ENCODE measurements at places on chromosomes 5 and 9.
A peak's percentile ranks its signal among the peaks of the same experiment; 100 is the strongest.

DNA sequence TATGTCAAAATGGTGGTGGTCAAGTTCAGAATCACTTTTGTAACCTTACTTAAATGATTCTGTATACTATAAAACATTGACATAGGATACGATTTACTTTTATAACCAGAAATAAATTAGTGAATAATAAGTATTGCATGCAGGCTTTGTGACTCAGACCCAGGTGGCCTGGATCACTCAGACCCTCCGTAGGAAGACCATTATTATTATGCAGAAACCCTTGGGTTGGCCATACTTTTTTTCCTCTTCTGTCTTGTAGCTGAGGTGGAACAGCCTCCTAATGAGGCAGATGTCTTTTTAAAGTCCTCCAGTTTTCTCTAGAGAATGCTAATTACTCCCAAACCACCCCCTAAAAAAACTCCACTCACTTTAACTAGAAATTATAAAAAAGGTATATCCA is 121.9 kb downstream of the LPAR1 start:
- DNase-seq, result no peak

GRCh38 chr5:29983528-29984155 is 1209.8 kb upstream of the CDH6 start:
- DNase-seq, result no peak

DNA sequence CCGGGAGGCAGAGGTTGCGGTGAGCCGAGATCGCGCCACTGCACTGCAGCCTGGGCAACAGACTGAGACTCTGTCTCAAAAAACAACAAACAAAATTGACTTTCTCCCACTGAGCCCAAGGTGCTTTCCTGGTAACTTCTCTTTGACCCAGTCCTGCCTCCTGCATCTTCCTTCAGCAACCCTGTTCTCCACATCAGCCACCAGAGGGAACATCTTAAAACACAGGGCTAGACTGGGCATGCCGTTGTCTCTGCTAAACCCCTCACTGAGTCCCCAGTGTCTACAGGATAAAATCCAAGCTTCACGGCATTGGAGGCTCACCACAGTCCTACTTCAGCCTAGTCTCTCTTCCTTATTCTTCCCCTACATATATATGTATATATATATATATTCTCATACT is 39.8 kb upstream of the KCNMB1 start:
- DNase-seq, result peak; percentile 16

DNA sequence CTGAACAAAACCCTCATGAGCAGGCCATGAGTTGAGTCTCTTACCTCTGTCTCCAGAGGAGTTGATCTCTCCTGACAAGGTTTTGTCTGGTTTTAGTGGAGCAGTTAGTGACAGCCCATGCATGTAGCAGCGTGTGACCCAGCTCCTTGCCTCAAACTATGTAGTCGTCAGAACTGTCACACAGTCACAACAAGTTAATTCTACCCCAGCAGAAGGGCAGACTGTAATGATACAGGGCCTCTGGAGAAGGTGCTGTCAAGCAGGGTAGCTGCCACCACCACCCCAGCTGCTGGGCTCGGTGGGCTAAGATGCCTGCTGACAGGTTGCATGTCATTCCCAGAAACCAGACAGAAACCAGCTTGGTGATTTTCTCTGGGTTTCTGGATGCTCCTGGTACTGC is 194.5 kb downstream of the PSAT1 start:
- no peak for DNase-seq

DNA sequence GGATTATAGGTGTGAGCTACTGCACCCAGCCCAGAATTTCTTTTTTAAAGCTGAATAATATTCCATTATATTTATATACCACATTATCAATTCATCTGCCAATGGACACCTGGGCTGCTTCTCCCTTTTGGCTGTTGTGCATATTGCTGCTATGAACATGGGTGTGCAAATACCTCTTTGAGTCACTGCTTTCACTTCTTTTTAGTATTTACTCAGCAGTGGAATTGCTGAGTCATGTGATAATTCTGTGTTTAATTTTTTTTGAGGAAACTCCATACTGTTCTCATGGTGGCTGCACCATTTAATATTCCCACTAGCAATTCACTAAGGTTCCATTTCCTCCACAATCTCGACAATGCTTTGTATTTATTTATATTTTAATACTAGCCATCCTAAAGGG is 36.1 kb upstream of the KIF4B start:
- DNase-seq, result no peak

- no peak for DNase-seq
Measured at GRCh38 chr5:16755641-16756040, 138.8 kb upstream of the RETREG1 start.

GRCh38 chr9:123087359-123087888 is 54.0 kb downstream of the GPR21 start:
- DNase-seq, result no peak

- DNase-seq, result no peak
Measured at GRCh38 chr5:91176288-91177016, 206.7 kb downstream of the ARRDC3 start.

- DNase-seq, result no peak
Measured at GRCh38 chr5:97363577-97363976, 180.5 kb upstream of the RIOK2 start.

GRCh38 chr5:15515229-15515628 is 15.2 kb downstream of the FBXL7 start:
- DNase-seq, result no peak

DNA sequence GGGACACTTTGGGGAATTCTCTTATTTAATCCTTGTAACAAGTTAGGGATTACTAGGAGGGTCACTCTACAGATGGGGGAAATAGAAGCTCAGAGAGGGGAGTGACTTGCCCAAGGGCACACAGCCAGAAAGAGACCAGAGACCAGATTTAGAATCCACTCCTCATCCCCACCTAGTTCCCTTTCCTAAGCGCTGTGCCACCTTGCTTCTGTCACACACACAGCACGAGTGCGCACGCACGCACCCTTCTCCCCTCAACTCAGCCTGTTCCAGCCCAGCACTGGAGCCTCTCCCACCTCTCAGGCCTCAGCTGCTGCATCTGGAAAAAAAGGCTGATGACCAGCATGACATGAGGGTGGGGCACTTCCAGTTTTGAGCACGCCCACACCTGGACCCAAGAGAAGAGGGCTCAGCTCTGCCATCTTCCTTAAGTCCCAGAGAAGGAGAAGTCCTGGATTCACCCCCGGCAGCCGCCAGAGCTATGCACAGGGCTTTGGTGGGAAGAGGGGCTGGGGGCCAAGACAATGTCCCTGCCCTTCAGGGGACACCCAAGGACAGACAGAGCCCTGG is 18.5 kb downstream of the NR5A1 start:
- DNase-seq, result no peak

DNA sequence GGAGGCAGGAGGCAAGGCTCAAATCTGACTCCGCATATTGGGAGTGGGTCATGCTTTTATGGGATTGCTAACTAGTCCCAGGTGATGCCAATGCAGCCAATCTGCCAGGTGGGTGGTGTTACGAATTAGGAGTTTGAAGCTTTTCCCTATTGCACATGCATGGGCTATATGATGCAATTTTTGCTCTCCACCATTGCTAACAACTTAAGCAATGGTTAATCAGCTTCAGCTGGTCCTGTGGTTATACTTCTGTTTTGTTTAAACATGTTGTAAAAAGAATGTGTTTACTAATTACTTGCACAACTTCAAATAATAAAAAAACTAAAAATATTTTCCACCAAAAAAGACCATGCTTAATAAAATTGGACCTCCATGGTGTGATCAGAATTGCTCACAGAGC is 55.7 kb downstream of the SHC3 start:
- no peak for DNase-seq

DNA sequence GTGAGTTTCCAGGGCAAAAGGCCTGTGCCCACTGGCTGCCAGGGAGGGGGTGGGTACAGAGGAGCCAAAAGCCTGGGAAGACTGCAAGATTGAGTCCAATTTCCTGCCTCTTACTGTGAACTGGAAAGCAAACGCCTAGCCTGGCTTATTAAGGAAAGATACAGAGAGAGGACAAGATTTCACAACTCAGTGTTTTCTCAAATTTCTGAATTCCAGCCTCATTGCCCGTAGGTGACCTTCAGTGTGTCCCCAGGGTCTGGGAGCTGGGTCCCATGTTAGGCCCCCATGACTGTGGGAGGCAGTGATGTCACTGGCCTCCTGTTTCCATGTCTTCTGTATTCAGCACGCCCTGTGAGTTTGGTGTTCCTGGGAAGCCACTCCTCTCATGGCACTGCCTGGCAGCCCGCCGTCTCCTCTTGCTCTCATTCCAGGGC is 60.6 kb upstream of the PTPN3 start:
- DNase-seq, result no peak

DNA sequence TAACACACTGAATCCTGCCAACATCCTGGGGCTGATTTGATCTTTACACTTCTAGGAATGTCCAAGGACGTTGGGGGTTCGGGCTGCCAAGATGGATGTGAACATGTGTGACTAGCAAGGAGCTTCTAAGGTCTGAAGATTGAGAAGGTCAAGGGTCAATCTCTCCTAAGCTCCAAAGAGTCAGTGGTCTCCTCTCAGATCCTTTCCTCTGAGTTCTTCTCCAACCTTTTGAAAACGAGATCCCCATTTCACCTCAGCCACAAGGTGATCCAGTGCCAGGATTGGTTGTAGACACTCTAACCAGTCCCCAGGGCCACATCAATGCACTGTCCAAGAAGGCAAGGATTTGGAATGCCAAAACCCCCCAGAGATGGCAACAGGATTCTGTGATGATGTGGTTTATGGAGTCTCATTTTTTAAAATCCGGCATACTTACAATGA is 266.8 kb downstream of the NDUFS4 start:
- no peak for DNase-seq

GRCh38 chr9:131036529-131037334 is 27.8 kb downstream of the LAMC3 start:
- DNase-seq, result no peak

DNA sequence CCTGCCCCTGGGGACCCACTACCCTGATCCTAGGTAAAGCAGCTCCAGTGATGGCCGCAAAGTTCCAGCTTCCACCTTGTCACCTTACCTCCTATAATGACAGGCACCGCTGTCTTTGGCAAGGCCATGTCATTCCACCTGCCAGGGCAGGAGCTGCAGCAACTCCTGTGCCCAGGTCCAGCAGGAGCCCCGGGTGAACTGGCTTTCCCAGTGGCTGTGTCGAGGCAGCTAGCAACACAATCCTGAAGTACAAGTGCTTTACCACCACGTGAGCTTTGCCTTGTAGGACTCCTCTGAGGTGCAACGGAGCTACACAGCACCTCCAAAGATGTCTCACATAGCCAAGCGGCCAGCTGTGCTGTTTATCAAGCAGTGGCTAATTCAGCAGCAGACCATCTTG is 20.7 kb upstream of the MGAT1 start:
- DNase-seq, result no peak

- no peak for DNase-seq
Measured at GRCh38 chr5:104295991-104296390, 733.4 kb upstream of the NUDT12 start.

- no peak for DNase-seq
Measured at GRCh38 chr9:32573821-32574220, 862 bp upstream of the NDUFB6 start.

DNA sequence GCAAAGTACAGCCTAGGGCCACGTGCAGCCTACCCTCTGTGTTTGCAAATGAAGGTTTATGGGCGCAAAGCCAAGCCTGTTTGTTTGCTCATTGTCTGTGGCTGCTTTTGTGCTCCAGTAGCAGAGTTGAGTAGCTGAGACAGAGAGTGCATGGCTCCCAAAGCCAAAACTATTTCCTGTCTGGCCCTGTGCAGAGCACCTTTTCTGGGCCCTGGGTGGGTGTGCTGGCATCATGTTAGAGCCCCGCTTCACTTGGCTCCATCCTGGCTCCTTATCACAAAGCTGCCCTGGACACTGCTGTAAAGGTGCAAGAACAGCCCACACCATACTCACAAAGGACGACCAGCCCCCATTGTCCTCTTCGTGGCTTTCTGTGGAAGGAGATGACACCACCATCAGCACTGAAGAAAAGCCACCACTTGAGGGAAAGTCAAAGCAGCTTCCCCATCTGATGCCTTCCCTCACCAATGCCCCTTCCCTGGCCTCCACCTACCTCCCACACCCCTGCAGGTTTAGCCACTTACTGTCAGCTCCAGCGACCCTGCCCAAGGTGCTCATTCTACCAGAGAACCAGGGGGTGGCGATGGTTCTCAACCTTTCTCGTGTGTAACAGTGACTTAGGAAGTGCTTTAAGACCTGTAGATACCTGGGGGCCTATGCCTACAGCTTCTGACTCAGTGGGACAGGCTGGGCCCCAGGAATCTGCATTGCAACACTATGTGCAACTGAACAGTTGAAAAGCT is 23.4 kb downstream of the LCP2 start:
- peak; percentile 18 for DNase-seq

DNA sequence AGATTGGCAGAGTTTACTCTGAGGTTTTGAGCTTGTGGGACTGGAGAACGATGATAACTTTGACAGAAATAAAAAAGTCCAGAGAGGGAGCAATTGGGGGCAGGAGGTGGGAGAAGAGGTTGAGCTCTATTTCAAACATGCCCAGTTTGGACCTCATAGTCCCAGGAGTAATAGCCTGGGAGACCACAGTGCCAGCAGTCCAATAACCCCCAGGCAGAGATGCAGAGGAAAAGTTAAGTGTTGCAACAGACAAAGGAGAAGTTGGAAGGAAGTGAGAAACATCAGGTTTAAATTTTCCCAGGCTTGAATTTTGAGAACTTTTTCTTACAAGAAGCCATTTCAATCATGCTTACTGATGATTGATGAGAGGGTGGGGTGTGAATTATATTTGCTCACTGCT is 117.0 kb upstream of the GHR start:
- no peak for DNase-seq

DNA sequence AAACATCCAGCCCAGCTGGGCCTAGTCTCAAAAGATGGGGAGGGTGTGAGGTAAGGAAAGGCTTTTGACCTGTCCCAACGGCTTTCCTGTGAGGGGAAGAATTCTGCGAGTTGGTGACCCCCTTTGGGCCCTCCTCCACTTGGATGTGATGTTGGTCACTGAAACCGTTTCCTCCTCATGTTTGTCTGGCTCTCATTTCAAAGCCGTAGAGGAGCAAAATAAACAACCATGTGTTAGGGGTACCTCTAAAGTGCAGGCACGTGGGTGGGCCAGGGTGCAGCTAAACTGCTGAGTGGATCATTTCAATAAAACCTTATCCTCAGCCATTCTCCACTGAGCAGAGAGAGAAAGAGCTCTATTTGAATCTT is 84.3 kb upstream of the MELK start:
- DNase-seq, result no peak

- DNase-seq, result no peak
Measured at GRCh38 chr5:33258553-33258952, 182.2 kb upstream of the TARS1 start.

DNA sequence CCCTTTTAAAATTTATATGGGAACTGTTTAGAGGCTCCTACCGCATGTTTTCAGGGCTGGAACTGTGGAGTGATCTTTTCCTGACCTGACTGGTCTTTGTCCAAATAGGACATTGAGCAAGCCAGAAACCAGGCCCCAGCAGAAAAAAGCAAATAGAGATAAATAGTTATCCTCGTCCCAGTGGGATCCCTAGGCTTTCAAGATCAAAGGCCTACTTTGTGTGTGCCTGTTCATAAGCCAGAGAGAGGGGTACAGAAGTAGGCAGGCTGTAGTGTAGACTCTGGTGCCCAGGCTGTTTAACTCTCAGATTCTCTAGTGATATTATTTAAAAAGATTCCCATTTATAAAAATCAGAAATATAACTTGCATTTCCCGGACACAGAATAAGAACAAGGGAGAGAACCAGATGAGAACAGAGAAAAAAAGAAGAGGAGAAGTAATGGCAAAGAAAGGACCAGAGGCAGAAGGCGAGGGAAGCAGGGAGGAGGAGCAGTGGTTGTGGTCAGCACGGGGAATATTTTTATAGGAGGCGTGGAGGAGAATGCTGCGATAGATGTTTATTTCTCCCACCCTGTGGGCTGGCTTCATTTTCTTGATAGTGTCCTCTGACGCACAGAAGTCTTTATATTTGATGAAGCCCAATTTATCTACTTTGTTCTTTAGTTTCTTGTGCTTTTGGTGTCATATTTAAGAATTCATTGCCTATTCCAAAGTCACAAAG is 101.2 kb downstream of the AOPEP start:
- DNase-seq, result no peak
